ENCODE measurements at places on chromosomes 4 and X.

DNA sequence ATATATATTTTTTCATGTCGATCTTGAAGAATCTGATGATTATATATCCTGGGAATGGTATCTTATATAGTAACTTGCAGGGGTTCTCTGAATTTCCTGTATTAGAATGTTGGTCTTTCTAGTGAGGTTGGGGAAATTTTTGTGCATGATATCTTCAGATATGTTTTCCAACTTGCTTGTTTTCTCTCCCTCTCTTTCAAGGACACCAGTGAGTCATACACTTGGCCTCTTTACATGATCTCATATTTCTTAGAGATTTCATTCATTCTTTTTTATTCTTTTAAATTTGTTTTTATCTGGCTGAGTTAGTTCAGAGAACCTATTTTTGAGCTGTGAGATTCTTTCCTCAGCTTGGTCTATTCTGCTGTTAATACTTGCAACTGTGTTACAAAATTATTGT is 27.2 kb upstream of the C4orf17 start:
- no peak for DNase-seq

DNA sequence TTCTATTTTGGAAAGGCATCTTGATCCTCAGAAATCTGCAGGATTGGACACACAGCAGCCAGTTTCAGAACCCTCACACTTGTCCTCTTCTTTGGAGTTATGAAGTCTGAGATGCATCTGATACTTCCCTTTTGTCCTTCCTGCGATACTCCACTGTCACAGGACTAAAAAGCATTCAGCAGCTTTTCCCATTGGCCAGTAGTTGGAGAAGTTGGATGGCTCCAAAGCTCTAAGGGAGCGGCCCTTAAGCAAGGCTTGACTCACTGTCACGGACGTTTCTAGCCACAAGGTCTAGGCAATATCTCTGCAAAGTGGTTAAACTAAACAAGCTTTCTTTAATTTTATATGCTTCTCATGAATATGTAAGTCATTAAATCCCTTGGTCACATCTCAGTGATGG is 417.0 kb downstream of the AFF2 start:
- DNase-seq: no peak

DNA sequence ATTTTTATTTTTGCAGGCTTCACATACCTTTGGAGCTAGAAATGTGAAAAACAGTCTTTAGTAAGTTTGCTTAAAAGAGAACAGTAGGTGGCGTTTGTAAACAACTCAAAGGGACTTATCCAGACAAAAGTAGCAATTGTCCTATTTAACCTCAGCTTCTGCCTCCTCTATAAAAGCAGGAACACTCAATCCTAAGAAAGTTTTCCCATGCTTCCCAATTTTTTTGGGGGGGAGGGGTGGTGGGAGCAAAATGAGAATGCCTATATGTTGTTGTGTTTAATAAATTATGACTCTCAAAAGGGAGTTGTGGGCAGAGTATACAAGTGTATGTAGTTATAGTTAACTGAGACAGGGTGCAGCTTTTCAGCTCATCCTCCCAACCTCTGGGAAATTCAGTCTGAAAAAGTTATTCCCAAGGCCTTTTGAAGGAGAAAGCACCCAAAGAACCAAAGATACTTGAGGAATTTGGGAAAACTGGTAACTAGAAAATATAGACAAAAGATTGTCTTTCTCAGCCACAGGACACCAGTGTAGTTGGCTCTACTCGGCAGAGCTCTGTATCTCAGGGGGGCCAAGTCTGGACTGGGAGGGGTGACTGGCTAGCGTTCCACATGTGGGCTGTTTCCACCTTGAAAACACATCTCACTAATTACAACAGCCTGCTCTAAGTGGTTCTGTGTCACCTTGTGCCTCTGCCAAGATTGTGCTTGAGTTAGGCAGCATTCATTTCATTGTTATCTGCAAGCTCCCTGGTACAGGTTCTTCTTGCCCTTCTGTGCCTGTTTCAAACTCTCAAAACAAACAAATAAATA is 2.8 kb downstream of the SFRP2 start:
- no peak for DNase-seq

- DNase-seq: no peak
Measured at GRCh38 chrX:11944501-11944900, 186.5 kb downstream of the MSL3 start.

GRCh38 chrX:22360129-22360528 is 87.4 kb downstream of the CBLL2 start:
- no peak for DNase-seq
